ENCODE measurements at places on chromosomes 1 and 21.

- no peak for DNase-seq
Measured at GRCh38 chr1:243465738-243466137, 209.9 kb downstream of the SDCCAG8 start.

DNA sequence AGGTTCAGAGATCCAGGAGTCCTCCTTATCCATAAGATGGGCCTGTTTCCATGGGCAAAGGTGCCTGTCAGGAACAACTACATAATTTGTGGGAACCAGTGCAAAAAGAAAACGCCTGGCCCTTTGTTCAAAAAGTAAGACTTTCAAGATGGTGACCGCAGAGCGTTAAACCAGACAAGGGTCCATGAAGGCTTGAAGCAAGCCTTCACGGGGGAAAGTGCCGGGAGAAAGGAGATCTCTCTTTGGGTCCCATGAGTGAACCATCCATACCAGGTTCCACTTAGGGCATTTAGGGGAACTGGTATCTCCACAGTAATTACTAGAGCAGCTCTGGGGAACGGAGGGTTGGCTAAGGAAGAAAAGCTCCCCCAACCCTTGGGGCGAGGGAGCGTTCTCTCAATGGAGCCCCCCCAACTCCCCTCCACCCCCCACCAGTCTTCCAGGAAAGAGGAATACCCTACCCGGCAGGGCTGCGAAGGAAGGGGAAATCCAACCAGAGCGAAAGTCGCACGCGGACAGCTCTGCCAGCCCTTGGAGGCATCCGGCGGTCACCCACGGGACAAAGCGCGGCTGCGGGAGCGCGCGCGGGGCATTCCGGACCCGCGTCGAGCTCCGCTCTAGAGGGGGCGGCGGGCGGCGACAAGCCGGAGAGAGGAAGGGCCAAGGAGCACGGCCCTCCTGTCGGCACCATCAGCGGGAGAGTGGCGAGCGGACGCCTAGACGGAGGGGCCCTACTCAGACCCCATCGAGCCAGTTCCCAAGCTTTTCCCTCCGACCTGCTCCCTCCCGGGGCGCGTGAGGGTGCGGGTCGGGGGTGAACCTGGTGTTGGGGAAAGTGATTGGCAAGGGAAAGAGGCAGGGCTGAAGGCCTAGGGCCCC lies 687 bp upstream of the RASSF5 start:
- no peak for DNase-seq

DNA sequence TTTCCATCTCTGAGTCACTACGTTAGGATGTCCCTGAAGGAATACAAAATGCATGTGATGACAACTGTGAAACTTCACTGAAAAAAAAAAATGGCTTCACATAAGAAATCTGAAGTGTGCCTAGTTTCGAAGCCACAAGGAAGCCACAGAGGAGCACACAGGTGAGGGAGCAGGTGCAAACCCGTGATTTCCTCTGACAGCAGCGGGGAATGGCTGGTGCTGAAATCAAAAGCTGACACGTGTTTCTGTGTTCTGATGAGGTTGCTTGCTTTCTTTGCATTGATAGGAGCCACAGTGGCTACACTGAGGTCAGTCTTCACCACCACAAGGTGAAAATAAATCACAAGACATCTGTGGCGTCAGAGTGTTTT lies 105.7 kb upstream of the TLR5 start:
- DNase-seq, result no peak

GRCh38 chr21:14321042-14321441 lies 61.9 kb downstream of the HSPA13 start:
- DNase-seq, result no peak

DNA sequence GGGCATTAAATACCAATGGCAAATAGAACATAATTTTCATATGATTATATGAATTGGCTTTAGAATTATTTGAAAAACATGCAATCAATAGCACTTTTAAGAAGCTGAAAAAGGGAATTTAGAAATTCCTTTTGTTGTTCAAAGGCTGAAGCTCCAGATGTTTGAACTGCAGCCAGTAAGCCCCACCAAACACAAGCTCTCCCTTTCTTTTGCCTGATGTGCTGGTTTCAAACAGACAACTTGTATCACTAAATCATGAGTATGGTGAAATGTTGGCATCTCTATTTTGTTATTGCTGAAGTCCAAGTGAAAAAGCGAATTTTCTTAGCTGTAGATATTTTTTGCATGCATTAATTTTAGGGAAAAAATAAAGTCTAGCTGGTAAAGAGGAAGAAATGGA lies 27.5 kb upstream of the NCAM2 start:
- no peak for DNase-seq

DNA sequence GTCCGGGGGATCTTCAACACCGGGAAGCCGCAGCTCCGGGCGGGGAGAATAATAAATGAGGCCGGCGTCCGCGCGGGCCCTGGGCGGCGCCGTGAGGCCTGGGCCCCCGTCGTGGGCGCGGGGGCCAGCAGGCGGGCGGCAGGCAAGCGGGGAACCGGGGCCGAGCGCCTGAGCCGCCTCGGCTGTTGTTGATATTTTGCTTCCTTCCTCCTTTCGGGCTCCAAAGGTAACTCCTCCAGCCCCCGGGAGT lies at the start of gene MEF2D:
Gene MEF2D, minus strand, starts transcription at position 233 of the 250 bp plus-strand sequence. CDS start 17,483 bp downstream, outside the sequence.
- DNase-seq, result no peak

- DNase-seq, result no peak
Measured at GRCh38 chr1:184352776-184353175, 34.1 kb upstream of the C1orf21 start.

- DNase-seq, result peak; percentile 95
Measured at GRCh38 chr1:156123356-156124196, 9.1 kb downstream of the LMNA start.

GRCh38 chr1:119080586-119080985 lies 59.9 kb downstream of the WARS2 start:
- peak; percentile 82 for DNase-seq

GRCh38 chr1:189216886-189217285 lies 1260.8 kb downstream of the BRINP3 start:
- no peak for DNase-seq

DNA sequence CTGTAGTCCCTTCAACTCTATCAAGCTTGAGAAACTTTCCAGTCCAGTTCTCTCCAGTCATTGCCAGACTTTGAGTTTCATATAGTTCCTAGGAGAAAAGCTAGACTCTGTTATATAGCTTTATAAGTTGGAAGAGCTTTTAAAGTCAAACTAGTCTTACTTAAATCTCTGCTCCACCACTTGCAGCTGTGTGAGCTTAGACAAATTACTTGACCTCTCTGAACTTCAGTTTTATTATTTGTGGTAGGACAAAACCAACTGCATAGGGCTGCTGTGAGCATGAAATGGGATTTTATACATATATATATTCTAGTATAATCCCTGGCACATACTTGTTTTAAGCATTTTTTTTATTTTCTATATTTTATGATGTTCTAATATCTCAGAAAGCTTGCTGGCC lies 338.7 kb upstream of the NR5A2 start:
- DNase-seq, result no peak

- DNase-seq, result no peak
Measured at GRCh38 chr1:72137656-72138055, 144.7 kb downstream of the NEGR1 start.

DNA sequence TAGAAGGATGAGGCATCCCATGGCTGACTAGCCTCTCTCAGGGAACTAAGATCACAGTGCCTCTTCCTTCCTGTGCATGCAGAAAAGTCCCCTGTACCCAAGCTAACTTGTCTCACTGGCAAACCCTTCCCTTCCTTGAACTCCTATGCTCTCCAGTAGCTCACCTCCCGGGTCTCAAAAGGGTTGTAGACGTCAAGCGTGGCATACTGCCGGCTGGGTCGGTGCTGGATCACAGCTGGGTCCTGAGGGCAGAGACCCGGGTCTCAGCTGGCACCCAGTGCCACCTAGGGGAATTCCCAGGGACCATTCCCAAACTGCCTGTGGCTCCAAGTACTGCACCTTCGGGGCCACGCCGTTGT lies 688 bp downstream of the SCAMP3 start:
- no peak for DNase-seq

DNA sequence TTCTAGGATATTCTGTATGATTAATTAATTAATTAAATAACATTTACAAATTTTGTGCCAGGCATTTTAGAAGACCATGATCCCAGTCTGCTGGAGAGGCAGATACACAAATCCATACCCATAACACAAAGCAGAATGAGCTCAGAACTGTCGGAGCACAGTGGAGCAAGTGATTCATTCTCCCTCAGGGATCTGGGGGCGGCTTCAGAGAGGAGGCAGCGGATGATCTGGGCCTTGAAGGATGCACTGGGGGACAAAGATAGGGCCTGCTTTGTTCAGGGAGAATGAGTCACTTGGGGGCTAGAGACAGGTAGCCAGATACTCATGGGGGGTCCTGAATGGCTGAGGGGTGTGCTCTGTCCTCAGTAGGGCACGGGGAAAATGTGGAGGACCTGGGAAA lies 50.9 kb upstream of the TRABD2B start:
- no peak for DNase-seq

GRCh38 chr1:32859915-32860314 lies 10.8 kb downstream of the FNDC5 start:
- no peak for DNase-seq

- no peak for DNase-seq
Measured at GRCh38 chr21:34072145-34073031, 990 bp upstream of the MRPS6 start.

DNA sequence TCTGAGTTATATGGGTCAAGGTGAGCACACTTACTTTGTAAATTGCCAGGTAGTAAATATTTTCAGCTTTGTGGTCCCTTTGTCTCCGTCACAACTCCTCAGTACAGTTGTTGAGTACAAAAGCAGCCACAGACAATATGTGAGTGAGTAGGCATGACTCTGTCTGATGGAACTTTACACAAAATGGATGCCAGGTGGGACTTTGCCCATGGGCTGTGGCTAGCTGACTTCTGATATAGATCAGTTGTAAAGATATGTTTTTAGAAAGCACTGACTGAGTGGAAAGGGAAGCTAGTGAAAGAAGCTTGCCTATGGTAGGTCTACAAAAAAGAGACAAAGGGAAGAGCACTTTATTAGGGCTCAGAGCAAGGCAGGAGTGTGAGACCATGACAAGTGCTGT lies 23.1 kb upstream of the IGSF5 start:
- no peak for DNase-seq

- DNase-seq, result no peak
Measured at GRCh38 chr1:15180189-15180588, 26.6 kb downstream of the TMEM51 start.

GRCh38 chr1:6582370-6582769 lies 2.6 kb downstream of the ZBTB48 start:
- DNase-seq, result no peak

DNA sequence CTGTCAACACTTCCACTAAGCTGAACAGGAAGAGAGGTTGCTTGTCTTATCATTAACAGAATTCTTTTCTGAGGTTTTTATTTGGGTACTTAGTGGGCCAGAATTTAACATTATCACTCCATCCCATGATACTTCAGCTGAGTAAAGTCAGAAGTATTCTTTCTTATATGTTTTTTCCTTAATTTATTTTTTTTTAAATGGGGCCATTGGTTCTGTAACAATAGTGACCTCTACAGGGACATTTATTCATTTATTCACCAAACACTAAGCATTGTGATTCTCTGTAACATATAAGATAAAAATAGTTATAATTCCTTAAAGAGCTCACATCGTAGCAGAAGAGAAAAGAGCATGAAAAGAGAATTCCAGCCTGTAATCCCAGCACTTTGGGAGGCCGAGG lies 9.8 kb downstream of the GREM2 start:
- DNase-seq, result no peak

GRCh38 chr1:57067863-57068262 lies 102.0 kb upstream of the C8B start:
- DNase-seq, result no peak

DNA sequence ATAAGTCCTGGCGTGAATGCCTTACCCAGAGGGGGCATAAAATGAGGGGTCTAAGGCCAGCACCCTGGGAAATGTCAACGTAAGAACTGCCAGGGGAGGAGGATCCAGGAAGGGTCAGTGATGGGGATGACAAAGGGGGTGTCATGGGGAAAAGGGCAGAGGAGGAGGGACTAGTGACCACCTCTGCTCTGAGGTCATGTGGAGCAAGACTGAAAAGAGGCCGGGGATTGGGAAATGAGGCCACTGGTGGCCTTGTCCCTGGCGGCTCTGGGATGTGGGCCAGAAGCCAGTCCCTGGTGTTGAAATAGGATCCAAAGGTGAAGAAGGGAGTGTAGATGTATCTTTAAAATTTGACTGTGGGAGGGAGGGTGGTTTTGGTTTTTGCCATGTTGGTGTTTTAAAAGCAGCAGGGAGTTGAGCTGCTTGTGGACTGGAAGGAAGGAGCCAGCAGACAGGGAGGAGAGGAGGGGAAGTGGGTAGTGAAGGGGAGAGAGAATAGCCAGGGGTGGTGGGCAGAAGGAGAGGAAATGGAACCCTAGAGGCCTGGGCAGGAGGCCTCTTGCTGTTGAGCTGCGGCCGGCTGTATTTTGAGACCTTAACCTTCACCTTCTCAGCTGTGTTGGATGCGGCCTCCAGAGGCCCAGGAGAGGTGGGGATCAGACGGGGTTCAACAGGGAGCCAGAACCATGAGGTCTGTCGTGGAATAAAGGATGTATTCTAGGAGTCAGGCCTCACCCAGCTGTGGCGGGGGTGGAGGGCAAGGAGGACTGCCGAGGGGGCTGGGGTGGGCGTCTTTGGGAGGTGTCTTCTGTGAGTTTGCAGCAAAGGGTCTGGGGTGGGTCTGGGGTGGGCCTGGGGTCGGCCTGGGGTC lies 92.5 kb downstream of the DHRS3 start:
- no peak for DNase-seq

DNA sequence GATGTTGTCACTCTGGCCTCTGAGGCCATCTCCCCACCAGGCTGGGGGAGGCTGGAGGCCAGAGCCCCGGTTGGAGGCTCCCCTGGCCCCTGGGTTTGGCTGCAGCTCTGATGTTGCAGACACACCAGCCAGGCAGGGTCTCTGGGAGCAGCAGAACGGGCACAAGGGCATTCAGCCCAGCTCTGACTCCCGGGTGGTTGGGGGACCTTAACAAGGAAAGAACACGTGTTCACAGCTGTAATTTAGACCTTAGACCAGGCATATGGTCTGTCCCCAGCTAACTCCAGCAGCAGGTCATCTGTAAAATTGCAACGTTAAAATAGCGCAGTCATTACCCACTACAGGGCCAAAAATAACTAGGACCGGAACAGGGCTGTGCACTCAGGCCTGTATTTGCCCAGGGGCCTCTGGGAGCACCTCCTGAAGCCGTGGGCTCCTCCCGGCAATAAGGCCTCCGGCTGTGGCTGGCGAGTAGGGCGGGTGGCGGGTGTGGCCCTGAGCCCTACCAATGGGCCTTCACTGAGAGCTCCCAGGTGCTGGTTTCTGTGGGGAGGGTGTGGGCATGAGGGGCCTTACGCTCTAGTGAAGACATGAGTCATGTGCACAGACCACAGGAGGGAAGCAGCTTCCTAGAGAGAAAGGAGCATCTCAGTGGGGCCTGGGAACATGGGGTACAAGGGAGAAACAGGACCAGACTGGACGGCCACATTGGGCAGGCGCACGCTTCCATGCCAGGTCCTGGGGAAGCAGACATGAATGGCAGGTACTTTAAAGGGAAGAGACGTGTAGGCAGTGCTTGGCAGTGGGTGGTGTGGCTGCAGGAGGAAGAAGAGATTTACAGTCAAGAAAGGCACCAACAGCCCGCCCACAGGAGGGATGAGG lies 6.1 kb downstream of the LDLRAP1 start:
- no peak for DNase-seq

GRCh38 chr1:203671521-203672278 lies 45.1 kb downstream of the ATP2B4 start:
- no peak for DNase-seq

- DNase-seq, result no peak
Measured at GRCh38 chr1:84525779-84526178, 19.4 kb upstream of the GNG5 start.

GRCh38 chr1:78060857-78061563 lies 15.2 kb downstream of the GIPC2 start:
- no peak for DNase-seq

- no peak for DNase-seq
Measured at GRCh38 chr1:51927029-51927428, 48.5 kb upstream of the NRDC start.

GRCh38 chr1:222284466-222284865 lies 263.4 kb downstream of the HHIPL2 start:
- DNase-seq, result no peak
